ENCODE measurements at places on chromosomes 2 and 18. TPM values are rescaled to one million over a fixed set of nuclear protein-coding genes. Genes with fewer than 3 reads are reported as not detected.

The CHRNA1 gene
- total RNA-seq = not detected

The MBOAT2 gene
- 2.1 TPM for total RNA-seq

The MCEE gene
- 37.6 TPM for total RNA-seq

The ITM2C gene
- total RNA-seq = 107 TPM
